ENCODE measurements at places on chromosomes 7 and 10.

GRCh38 chr7:99449326-99449725 is 10.6 kb downstream of the CPSF4 start:
- no peak for DNase-seq

GRCh38 chr7:120272261-120272660 is 714 bp upstream of the KCND2 start:
- DNase-seq = no peak

DNA sequence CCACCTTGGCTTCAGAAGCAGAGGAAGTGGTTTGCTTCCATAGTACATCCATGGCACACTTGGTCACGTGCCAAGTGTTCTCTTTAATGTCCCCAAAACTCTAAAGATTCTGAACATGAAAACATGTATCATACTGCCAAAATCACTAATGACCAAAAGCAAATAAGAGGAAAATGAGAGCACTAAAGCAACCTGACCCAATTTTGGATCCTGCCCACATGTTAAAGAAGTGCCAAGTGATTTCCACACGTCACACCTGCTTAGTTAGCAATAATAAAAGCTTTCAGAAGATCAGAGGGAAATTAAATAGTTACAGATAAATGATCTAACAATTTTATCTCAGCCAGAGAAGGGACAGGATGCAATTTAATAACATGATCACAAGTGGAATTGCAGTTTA is 1170.0 kb downstream of the XPNPEP1 start:
- DNase-seq = no peak

- no peak for DNase-seq
These were observed 24.9 kb upstream of the CHST3 start for GRCh38 chr10:71939304-71939703.

DNA sequence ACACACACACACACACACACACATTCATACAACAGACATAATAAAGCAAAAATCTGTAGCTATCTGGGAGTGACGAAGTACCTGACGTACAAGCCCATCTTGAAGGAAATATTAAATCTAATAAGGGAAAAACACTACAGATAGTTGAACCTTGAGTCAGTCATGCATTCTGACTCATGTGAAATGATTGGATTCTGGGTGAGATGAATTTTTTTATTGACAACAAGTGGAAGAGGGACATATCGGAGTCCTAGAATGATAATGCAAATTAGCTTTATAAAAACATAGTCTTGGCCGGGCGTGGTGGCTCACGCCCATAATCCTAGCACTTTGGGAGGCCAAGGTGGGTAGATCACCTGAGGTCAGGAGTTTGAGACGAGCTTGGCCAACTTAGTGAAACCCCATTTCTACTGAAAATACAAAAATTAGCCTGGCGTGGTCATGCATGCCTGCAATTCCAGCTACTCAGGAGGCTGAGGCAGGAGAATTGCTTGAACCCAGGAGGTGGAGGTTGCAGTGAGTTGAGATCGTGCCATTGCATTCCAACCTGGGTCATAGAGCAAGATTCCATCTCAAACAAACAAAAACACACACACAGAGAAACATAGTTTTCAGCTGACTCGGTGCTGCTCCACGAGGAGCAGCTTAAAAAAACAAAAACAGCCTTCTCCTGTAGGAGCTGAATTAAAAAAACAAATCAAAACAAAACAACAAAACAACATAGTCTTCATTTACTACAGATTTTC is 154.4 kb upstream of the MKLN1 start:
- DNase-seq = no peak

DNA sequence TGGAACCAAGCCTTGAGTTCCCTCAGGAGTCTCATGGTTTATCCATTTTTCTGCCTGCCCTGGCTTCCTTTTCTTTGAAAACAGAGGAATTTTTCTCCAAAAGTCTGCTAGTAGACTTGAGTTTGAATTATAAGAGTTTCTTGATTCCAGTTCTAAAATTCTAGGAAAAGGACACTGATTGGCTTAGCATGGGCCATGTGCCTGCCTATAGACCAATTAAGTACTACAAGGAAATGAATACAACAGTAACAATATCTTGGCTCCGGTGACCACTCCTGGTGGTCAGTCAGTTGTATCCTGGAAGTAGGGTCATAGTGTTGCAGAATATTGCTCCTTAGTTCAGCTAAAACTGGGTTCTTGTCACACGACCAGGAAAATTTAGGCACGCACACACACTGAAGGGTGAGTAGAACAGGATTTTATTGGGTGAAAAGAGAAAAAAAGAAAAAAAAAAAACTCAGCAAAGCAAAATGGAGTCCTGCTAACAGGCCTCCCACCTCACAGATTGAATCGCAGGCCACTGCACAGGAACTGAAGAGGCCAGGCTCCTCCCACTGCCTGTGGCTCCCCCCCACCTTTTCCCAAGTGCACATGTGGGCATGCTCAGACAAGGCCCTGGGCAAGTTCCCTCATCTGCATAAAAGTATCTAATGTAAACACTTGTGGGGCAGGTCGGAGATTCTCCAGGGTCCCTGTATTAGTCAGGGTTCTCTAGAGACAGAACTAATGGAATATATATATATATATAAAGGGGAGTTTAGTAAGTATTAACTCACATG is 155.1 kb downstream of the LYZL1 start:
- DNase-seq = no peak

DNA sequence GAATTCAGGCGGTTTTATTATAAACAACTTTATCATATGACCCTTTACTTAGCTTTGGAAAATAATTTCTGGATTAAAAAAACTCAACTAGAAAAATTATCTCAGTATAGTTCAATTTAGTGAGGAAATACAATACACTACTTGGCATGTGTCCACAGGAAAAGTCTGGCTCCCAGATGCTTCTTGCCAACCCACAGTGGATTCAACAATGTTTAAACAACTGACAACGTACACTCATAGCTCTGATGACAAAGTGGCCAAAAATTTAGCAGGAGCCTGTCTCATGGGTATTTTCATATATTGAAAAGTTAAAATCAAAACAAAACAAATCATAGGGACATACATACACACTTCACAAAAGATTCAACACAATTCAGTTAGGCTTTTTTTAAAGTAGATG is 158.8 kb downstream of the SKAP2 start:
- no peak for DNase-seq

GRCh38 chr10:84818961-84819360 is 490.6 kb downstream of the CCSER2 start:
- DNase-seq = no peak

GRCh38 chr10:33330543-33331378 is 3.7 kb downstream of the NRP1 start:
- peak; percentile 74 for DNase-seq

DNA sequence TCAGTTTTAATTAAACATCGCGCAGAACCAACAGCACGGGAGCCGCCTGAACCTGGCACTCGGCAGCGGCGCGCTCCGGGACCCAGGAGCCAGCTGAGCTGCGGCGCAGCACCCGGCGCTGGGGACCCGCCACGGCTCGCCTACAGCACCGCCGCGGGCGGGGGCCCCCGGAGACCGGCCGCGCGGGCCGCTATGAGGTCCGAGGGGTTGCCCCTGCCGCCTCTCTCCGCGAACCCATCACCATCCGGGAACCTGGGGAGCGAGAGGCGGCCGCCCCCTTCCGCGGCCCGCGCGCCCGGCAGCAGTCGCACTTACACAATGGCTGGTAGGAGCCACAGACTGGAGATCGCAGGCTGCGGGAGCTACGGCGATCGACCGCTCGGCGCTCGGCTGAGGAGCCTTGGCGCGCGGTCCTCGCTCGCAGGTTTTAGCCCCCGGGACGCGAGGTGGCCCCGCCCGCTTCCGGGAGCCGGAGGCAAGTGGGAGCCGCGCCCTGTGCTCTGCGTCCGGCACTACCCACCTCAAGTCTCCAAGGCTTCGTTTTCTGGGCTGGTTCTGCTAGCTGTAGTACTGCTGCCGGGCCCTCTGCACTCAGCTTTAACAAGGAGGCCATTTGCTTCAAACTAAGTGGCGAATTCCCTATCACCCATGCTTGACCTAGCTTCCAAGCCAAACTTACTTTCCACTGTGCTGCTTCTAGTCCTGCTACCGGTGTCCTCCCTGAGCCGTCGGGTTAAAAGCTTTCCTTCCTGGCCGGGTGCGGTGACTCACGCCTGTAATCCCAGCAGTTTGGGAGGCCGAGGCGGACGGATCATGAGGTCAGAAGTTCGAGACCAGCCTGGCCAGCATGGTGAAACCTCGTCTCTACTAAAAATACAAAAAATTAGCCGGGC is at the start of gene TPK1:
TPK1 (minus strand) TSS at position 402 of the 893 bp plus-strand sequence. CDS start 451 bp downstream, outside the sequence.
- peak; percentile 93 for DNase-seq

GRCh38 chr10:92760609-92761008 is 70.9 kb downstream of the HHEX start:
- DNase-seq = no peak

- DNase-seq = no peak
These were observed 82.0 kb upstream of the PDZD8 start for GRCh38 chr10:117457071-117457810.

DNA sequence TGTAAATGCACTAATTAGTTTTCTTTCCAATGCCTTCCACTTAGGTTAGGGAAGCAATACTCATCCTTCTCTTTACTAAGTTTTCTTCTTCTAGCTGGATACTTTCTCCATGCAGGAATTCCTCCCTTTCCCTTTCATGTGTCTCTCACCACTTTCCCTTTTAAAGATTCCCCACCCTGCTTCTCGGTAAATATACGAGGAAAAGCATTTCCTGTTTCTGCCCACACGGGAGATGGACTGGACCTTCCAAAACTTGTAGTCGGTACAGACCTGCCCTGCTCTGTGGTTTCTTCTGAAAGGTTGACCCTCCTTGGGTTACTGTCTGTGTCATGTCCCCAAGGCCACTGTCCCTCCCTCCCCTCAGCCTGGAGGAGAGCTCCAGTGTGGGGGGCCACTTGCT is 58.9 kb upstream of the LYZL2 start:
- no peak for DNase-seq

GRCh38 chr7:142851919-142852318 is 3.0 kb upstream of the EPHB6 start:
- no peak for DNase-seq

DNA sequence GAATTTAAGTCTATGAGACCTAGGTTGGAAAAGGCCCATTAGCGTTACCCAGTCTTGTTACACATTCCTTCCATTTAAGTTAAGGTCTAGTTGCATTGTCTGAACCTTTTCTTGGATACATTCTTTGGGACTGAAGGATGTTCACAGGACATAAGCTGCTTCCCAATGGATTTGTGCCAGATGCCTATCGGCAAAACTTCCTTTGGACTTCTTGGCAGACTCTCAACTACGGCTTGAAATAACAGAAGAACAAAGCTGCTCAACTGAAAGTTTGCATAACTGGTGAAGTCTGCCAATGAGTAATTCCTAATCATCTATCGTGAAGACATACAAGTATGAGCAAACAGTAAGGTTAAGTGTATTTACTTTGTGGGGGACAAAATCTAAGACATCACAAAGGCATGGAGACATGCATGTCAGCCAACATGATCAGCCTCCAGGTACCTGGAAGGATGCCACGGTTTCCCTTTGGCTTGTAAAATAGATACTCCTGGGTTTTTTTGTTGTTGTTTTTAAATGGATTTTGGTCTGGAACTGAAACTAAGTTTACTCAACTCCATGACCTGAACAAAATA is 35.4 kb downstream of the MALSU1 start:
- DNase-seq = no peak

DNA sequence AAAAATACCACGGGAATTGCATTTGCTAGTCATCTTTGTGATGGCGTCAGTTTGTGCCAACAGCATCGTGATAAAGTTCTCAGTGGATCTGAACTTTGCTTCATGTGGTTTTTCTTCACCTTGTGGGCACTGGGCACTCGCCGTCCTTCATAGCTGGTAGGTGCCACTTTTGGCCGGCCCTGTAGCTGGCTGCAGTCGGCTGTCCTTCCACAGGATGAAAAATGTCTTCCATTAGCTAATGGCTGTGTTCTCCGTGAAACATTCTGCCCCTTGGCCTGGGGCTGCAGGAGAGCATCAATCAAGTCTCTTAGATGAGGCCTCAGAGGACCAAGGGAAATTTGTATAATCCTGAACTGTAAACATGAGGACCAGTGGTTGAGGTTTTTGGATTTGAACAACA is 145.3 kb downstream of the DYNC1I1 start:
- DNase-seq = no peak

DNA sequence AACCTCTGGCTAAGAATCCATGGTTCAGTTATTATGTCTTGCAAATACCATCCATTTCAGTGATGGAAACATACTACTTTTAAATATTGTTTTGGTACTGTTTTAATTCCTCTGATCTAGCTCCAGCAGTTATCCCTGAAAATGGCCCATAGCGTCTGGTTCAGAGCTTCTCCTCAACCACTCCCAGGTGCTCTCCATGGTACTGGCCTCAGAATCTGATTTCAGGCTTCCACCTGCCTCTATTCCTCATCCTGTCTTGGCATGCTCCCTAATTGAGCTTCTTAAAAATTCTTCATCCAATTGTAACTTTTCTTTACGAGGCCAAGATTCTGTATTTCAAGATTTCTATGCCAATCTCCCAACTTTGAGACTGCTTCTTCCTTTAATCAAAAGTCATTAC is 236.3 kb downstream of the HTR7 start:
- DNase-seq = no peak

All from CD4-positive, alpha-beta T cell treated with Interleukin-2 at 100 ng/mL for 4 hours (primary cell).